ENCODE measurements at places on chromosomes 2 and 18. TPM values are rescaled to one million over a fixed set of nuclear protein-coding genes. Genes with fewer than 3 reads are reported as not detected.

- peak overlapping the region; percentile 28 for H3K27ac ChIP-seq
- no peaks in the 10 kb centered on the region for H3K27me3 ChIP-seq
- H3K4me1 ChIP-seq = peaks cover 53% of the 10 kb centered on the region
- H3K36me3 ChIP-seq = no peaks in the 10 kb centered on the region
Measured at GRCh38 chr2:42754776-42755140, 9.2 kb downstream of the OXER1 start.

The IRS1 gene
- total RNA-seq = 15.9 TPM

DNA sequence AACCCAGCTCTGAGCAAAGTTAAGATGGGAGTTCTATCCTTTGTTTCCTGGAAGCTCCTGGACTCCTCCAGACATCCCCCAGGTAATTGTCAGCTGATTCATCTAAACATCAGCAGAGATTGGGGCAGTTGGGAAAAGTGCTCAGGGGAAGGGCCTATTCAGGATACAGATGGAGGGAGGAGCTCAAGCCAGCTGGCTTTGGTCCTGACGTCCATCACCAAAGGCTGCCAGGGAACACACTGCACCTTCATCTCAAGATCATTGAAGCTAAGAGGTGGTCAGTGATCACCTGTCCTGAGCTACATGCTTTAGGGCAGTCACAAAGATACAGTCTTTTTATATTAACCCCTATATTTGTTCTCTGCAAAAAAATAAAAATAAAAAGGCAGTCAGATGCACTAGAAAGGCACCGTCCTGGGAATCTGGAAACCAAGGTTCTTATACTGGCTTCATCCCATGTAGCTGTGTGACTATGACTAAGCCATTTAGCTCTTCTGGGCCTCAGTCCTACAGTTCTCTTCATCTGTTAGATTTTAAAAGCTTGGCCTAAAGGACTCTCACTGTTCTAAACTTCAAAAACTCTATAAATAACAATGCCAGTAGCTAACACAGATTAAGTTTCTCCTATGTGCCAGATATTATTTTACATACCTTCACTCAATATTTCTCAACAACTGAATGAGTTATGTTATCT, 446.5 kb downstream of the BCL11A start:
- no peaks in the 10 kb centered on the region for H3K27me3 ChIP-seq
- no peak for DNase-seq
- no peaks in the 10 kb centered on the region for H3K36me3 ChIP-seq
- no peaks in the 10 kb centered on the region for H3K4me1 ChIP-seq

The GPR55 gene
- not detected for total RNA-seq

The METTL21A gene
- total RNA-seq = 14.6 TPM
